ENCODE measurements at places on chromosomes 5 and 9.

DNA sequence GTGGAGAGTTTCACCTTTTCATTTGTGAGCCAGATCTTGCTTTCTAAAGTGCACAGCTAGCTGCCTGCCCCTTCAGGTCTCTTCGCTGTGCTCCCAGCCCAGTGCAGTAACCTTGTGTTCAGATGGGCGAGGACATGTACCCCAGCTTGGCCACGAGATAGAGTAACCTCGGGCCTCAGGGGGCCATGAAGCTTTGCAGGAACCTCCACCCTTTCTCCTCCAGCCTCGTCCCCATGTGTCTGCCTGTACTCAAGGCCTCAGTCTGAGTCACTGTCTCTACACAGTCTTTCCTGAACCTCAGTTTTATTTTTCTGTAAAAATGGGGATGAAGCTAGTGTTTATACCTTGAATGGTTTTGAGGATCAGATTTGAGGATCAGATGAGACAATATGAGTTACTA is 37.9 kb downstream of the ERGIC1 start:
- no peak for DNase-seq

- DNase-seq, result peak; percentile 26
Observed at GRCh38 chr5:115949096-115949495, 13.2 kb upstream of the LVRN start.

DNA sequence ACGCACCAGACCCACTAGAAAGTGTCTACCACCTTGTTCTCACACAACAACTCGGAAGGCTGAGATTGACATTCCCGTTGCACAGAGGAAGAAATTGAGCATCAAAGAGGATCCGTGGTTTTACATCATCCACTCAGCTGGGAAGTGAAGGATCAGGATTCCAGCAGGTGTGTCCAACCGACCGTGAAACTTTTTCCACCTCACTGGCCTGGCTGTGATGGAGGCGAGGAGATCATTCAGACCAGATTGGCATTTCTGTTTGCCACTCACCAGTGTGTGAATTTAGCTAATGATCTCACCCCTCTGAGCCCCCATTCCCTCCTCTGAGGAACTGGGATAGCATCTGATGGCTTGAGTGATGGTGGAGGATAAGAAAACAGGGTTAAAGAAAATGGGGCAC is 46.7 kb upstream of the CPLX2 start:
- DNase-seq, result no peak

DNA sequence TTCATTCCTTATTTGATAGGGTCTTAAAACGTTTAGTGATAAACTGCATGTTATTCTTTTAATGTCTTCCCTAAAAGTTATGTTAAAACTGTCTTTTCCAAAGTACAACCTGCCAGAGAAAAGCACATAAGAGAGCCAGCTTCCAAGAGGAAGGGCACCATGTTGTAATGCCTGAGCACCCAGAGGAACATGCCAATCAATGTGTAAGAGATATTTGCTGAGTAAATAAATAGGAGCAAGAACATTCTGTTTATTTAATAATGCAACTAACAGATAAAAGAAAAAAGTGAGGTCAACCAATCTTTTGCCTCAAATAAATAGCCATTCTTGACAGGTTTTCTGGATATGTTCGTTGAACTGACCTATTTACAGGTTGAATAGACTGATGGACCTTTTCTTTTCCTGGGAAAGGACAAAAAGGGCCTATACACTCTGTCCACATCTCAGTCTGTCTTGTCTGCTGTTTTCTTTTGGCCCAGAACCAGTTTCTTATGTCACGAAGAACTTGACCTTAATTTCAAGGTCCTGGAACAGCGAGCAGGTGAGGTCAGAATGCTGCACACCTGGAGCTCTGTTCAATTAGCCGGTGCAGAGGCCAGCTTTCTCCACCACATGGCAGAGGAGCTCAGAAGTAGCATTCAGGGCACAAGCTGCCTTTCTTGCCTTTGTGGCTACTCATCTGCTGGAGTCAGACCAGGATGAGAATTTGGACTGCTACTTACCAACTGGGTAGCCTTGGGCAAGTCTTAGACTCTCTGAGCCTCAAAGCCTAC is 77.7 kb downstream of the PLCXD3 start:
- no peak for DNase-seq

DNA sequence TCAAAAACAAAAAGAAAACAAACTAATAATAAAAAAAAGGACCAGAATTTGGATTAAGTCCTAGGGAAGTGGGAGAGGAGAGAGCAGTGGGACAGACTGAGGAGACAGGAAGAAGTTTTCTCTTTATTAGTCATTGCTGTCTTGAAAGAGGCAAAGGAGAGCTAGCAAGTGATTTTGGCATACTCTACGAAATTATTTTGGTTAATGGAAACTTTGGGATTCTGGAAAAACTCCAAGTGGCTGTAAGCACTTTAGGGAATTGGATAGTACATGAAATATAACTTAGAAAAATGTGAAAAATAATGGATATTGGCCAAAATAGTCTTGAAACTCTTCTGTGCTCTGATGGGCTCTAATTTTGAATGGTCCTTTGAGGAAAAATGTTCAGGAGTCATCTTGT is 1641.8 kb upstream of the WWC1 start:
- no peak for DNase-seq

GRCh38 chr5:148815578-148815977 is 10.8 kb upstream of the ADRB2 start:
- no peak for DNase-seq
